ENCODE measurements at places on chromosomes 12 and 14.

GRCh38 chr12:106841510-106842302 lies 67.2 kb downstream of the RIC8B start:
- H3K27ac ChIP-seq = no peak overlapping the region
- no peak for DNase-seq
- H3K27me3 ChIP-seq = no peaks in the 10 kb centered on the region
- no peak overlapping the region for H3K4me3 ChIP-seq
- peaks cover 4% of the 10 kb centered on the region for H3K36me3 ChIP-seq

DNA sequence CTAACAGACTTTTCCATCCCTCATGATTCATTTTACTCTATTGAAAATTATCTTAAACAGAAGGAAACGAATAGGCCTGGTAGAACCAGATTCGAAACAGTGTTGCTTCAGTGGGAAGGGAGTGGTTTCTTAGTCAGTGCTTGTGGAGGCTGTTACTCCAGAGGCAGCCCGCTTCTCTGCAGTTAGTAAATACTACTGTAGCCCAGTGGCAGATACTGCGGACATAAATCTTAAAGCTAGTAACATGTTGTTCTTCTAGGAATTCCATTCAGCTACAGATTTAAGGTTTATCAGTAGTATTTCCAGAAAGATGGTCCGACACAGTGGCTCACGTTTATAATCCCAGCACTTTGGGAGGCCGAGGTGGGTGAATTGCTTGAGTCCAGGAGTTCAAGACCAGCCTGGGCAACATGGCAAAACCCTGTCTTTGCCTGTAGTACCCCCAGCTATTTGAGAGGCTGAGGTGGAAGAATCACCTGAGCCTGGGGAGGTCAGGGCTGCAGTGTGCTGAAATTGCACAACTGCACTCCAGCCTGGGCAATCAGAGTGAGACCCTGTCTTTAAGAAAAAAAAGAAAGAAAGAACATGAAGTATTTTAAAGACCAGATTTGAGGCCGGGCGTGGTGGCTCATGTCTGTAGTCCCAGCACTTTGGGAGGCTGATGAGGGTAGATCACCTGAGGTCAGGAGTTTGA lies 45.9 kb downstream of the DIP2B start:
- no peak overlapping the region for H3K4me3 ChIP-seq
- no peak for DNase-seq
- peaks cover 19% of the 10 kb centered on the region for H3K36me3 ChIP-seq
- H3K27ac ChIP-seq = no peak overlapping the region
- no peaks in the 10 kb centered on the region for H3K27me3 ChIP-seq

DNA sequence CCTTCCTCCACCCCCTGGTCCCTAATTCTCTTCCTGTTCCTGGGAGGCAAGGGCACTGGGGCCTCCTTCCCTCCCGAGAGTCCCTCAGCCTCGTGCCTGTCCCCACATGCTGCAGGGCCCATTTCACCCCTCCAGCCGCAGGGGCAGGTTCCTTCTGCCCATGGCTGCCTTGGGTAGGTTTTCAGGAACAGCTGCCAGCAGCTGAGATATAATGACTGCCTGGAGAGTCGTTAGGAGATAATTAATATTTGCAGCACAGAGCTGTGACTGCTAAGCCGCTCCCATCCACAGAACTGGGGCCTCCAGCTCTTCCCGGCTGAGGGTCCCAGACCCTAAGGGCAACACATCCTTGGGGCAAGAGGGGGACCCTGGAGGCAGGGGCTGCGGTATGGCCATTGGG lies 211.9 kb upstream of the LHX5 start:
- no peaks in the 10 kb centered on the region for H3K27me3 ChIP-seq
- no peak overlapping the region for H3K27ac ChIP-seq
- no peaks in the 10 kb centered on the region for H3K36me3 ChIP-seq

- DNase-seq = no peak
- H3K4me1 ChIP-seq = peaks cover 10% of the 10 kb centered on the region
- no peak overlapping the region for H3K4me3 ChIP-seq
- no peaks in the 10 kb centered on the region for H3K36me3 ChIP-seq
These were observed 5.5 kb downstream of the LRCOL1 start for GRCh38 chr12:132604668-132605441.

GRCh38 chr14:101888182-101888581 lies 76.2 kb upstream of the DYNC1H1 start:
- no peak overlapping the region for H3K4me3 ChIP-seq
- no peak for DNase-seq
- peaks cover 62% of the 10 kb centered on the region for H3K36me3 ChIP-seq

DNA sequence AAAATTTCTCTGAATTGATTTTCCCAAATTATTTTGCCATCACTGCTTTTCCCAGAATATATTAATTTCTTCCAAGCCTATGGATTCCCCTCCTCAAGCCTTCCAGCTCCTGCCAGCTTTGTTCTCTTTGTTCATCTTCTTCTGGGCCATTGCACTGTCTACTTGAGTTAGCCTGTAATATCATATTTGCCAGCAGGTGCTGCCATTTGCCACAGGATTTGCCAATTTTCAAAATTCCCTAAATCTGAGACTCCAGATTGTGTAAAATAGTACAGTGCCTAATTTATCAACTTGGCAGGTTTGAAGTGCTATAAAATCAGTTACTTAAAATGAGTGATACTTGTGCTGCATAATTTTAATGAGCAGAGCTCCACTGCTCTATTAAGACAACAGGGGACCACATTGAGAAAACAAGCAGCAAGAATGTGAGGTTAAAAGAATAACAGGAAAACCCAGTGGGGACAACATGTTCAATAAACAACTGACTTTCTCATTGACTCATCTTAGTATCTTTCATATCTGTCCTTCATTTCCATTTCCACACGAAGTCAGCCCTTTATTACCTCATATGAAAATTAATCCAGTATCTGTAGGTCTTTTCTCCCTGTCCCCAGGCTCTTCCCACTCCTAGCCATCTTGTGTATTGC lies 84.6 kb upstream of the CCDC196 start:
- peaks cover 2% of the 10 kb centered on the region for H3K4me1 ChIP-seq
- no peak overlapping the region for H3K4me3 ChIP-seq
- DNase-seq = no peak
- no peak overlapping the region for H3K27ac ChIP-seq
- H3K36me3 ChIP-seq = no peaks in the 10 kb centered on the region

- no peak overlapping the region for H3K4me3 ChIP-seq
- H3K4me1 ChIP-seq = no peaks in the 10 kb centered on the region
- DNase-seq = no peak
- no peaks in the 10 kb centered on the region for H3K27me3 ChIP-seq
These were observed 218.9 kb downstream of the ADAMTS20 start for GRCh38 chr12:43332977-43333640.

GRCh38 chr12:59672273-59672672 lies 76.4 kb downstream of the SLC16A7 start:
- H3K4me3 ChIP-seq = no peak overlapping the region
- no peak for DNase-seq
- H3K4me1 ChIP-seq = peaks cover 6% of the 10 kb centered on the region
- H3K36me3 ChIP-seq = peaks cover 42% of the 10 kb centered on the region
- H3K27me3 ChIP-seq = no peaks in the 10 kb centered on the region
- H3K27ac ChIP-seq = no peak overlapping the region

GRCh38 chr12:68094195-68094594 lies 65.3 kb downstream of the IFNG start:
- no peak for DNase-seq
- peaks cover 3% of the 10 kb centered on the region for H3K27me3 ChIP-seq
- H3K36me3 ChIP-seq = peaks cover 2% of the 10 kb centered on the region
- no peaks in the 10 kb centered on the region for H3K4me1 ChIP-seq
- H3K4me3 ChIP-seq = no peak overlapping the region

DNA sequence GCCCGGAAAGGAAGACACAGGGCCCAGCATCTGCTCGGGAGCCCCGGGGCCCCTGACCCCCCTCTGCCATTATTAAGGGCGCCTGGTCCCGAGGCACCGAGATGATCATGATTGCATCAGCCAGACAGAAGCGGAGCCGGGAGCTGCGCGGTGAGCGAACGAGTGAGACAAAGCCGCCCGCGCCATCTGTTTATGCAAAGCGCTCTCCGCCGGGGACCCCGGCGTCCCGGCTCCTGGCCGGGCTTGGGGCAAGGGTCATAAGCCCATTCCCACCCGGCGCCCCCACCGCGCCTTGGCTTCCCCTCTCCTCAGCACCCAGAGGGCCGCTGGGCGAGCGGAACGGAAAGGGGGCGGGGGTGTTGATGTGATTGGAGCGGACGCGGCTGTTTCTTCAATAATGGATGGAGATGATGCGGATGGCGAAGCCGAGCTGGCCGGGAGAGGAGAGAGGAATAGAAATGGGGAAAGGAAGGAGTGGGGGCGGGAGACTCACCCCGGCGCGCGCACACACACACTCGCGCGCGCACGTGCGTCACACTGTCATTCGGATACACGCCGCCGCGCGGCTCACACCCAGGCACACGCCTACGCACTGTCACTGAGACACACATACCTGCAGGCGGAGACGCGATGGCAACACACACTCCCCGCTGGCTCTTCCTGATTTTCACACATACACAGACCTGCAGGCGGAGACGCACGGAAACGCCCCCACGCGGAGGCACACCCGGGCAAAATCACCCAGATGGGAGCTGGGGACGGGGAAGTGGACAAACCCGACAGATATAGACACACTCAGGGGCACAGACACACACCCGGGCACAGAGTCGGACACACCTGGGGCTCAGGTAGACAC lies 10.7 kb downstream of the STAC3 start:
- DNase-seq = peak; percentile 67
- H3K36me3 ChIP-seq = peaks cover 15% of the 10 kb centered on the region
- peaks cover 39% of the 10 kb centered on the region for H3K27me3 ChIP-seq

- no peaks in the 10 kb centered on the region for H3K27me3 ChIP-seq
- DNase-seq = no peak
- no peak overlapping the region for H3K4me3 ChIP-seq
- no peaks in the 10 kb centered on the region for H3K36me3 ChIP-seq
- no peak overlapping the region for H3K27ac ChIP-seq
These were observed 75.5 kb upstream of the OVCH1 start for GRCh38 chr12:29572938-29573337.

DNA sequence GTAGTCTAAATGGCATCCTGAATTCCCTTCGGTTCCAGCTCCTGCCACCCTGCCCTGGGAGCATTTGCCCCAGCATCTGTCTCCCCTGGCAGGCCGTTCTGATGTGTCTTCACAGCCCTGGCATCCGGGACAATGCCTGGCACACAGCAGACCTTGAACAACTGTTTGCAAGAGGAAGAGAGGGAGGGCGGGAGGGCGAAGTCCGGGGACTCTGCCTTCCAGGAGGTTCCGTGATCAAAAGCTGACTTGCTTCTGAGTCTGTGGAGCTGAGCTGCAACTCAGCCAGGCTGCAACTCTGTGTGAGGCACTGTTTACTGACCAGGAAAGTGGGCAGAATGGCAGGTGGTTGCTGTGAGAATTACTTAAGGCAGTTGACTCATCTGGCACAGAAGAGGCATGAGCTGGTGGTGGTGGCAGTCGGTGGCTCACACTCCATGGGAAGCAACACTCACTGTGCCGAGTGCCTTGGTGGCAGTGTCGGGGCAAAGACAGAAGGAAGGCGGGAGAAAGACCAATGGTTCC lies 61.1 kb upstream of the DLK1 start:
- H3K27me3 ChIP-seq = peaks cover 9% of the 10 kb centered on the region
- peaks cover 2% of the 10 kb centered on the region for H3K4me1 ChIP-seq
- no peaks in the 10 kb centered on the region for H3K36me3 ChIP-seq
- no peak for DNase-seq

DNA sequence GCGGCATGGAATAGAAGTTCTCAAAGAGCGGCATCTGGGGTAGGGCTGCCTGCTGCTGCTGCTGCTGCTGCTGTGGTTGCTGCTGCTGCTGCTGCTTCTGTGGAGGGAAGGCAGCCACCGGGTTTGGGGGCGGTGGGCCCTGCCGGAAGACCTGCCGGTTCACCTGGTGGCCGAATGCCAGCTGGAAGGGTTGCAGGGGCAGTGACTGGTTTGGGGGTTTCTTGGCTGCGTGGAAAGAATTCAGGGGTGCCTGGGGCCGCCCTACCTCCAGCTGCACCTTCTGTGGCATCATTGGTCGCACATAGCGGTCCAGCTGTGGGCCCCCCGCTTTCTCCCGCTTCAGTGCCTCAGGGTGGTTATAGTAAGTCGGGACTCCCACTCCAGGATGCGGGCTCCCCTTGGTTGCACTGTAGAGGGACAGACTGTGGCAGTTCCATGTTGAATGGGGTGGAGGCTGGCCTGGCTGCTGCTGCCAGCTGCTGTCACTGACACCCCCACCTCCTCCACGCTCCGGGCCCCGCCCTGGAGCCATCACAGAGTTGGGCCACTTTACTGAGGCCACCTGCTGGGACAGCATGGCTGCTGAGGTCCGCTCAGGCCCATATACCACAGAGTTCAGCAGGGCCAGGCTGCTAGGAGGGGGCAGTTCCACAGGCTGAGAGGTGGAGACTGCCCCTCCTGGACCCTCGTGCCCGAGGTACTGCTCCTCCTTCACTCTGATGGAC lies 25.2 kb upstream of the PNMA1 start:
- H3K36me3 ChIP-seq = peaks cover 46% of the 10 kb centered on the region
- H3K4me1 ChIP-seq = peaks cover 48% of the 10 kb centered on the region
- DNase-seq = no peak

- H3K4me3 ChIP-seq = peak overlapping the region; percentile 92
- no peaks in the 10 kb centered on the region for H3K27me3 ChIP-seq
- peak overlapping the region; percentile 45 for H3K27ac ChIP-seq
- H3K36me3 ChIP-seq = peaks cover 48% of the 10 kb centered on the region
These were observed 2.7 kb downstream of the KMT2D start for GRCh38 chr12:49057888-49058287.

- peaks cover 23% of the 10 kb centered on the region for H3K4me1 ChIP-seq
- H3K27ac ChIP-seq = no peak overlapping the region
- peaks cover 2% of the 10 kb centered on the region for H3K36me3 ChIP-seq
- no peak for DNase-seq
These were observed 99.0 kb downstream of the SAMD4A start for GRCh38 chr14:54665946-54666345.

- no peak for DNase-seq
- H3K4me3 ChIP-seq = no peak overlapping the region
- H3K27ac ChIP-seq = no peak overlapping the region
- H3K4me1 ChIP-seq = peaks cover 3% of the 10 kb centered on the region
- no peaks in the 10 kb centered on the region for H3K36me3 ChIP-seq
These were observed 115.0 kb upstream of the EVL start for GRCh38 chr14:99950181-99950580.

DNA sequence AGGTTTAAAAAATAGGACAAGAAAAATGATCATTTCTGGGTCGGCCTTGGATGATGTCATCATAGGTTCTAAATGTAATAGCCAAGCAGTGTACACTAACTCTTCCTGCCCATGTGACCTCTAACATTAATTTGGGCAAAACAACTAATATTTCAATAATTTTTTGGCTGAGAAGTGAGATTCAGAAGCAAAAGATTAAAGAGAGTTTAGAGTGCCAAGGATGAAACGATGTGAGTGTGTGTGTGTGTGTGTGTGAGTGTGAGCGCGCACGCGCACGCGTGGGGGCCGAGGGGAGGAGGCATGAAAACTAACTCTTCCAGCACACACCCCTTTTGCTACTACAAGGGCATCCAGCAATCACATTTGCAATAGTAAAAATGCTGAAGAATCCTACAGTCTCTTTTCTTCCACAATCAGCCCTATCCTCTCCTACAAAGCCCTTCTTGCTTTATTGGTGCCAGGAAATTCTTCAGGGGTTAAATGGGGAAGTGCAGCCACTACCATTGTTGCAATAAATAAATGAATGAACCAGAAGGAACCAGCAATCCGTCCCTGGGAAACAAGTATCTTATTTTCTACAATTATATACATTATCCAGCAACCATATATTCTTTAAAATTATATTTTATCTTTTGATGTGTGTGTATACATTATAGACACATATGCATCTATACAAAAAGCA lies 52.9 kb downstream of the PEBP1 start:
- H3K27ac ChIP-seq = no peak overlapping the region
- H3K36me3 ChIP-seq = peaks cover 22% of the 10 kb centered on the region
- no peaks in the 10 kb centered on the region for H3K4me1 ChIP-seq
- no peak overlapping the region for H3K4me3 ChIP-seq
- DNase-seq = no peak
- no peaks in the 10 kb centered on the region for H3K27me3 ChIP-seq

GRCh38 chr12:81167694-81168093 lies 89.8 kb downstream of the ACSS3 start:
- no peak for DNase-seq
- no peaks in the 10 kb centered on the region for H3K36me3 ChIP-seq
- no peak overlapping the region for H3K27ac ChIP-seq
- no peak overlapping the region for H3K4me3 ChIP-seq
- H3K4me1 ChIP-seq = no peaks in the 10 kb centered on the region

All from activated T-helper 2 cell treated with anti-CD3 and anti-CD28 coated beads, Interferon-gamma antibody, Interleukin-2, Interleukin-4, amounts not matched to agents 10 μg/mL and 5 μg/mL and 100 μg/mL, durations not matched to agents 14 hours and 24 hours and 36 hours (primary cell).